Caco-2 (cell line): ENCODE measurements at places on chromosomes 16 and 17.
A peak's percentile ranks its signal among the peaks of the same experiment; 100 is the strongest.

GRCh38 chr16:52781005-52781630 is 234.2 kb upstream of the TOX3 start:
- H3K36me3 ChIP-seq: no peaks in the 10 kb centered on the region
- no peaks in the 10 kb centered on the region; the same call in 1 of the 2 replicates for H3K27me3 ChIP-seq
- no peak for DNase-seq
- H3K4me1 ChIP-seq: no peaks in the 10 kb centered on the region
- no peak overlapping the region for H3K4me3 ChIP-seq

- H3K27ac ChIP-seq: no peak overlapping the region
- H3K4me3 ChIP-seq: no peak overlapping the region
- no peak for DNase-seq
- H3K4me1 ChIP-seq: peaks cover 15% of the 10 kb centered on the region
- no peaks in the 10 kb centered on the region for H3K27me3 ChIP-seq
Observed at GRCh38 chr17:41178341-41178740, 320 bp upstream of the KRTAP4-2 start.

DNA sequence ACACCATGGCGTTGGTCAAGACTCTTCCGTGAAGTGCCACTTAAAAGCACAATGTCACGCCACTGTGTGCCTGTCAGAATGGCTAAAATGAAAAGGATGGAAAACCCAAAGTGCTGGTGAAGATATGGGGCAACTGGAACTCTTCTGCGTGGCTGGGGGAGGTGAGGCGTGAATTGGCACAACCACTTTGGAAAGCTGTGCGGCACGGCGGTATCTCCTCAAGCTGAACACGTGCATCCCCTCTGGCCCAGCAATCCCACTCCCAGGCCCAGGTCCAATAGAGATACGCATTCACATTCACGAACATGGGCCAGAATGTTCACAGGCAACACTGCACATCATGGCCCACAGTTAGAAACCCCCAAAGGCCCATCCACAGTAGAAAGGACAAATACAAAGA is 8.9 kb downstream of the DUSP3 start:
- H3K36me3 ChIP-seq: peaks cover 3% of the 10 kb centered on the region; the same call in 1 of the 2 replicates
- no peaks in the 10 kb centered on the region for H3K27me3 ChIP-seq
- no peak overlapping the region for H3K4me3 ChIP-seq

GRCh38 chr17:75895370-75896155 is 1.2 kb downstream of the TRIM65 start:
- peaks cover 21% of the 10 kb centered on the region for H3K4me1 ChIP-seq
- DNase-seq: no peak
- H3K4me3 ChIP-seq: peak overlapping the region; percentile 88
- no peaks in the 10 kb centered on the region for H3K27me3 ChIP-seq
- H3K27ac ChIP-seq: peak overlapping the region; percentile 94

DNA sequence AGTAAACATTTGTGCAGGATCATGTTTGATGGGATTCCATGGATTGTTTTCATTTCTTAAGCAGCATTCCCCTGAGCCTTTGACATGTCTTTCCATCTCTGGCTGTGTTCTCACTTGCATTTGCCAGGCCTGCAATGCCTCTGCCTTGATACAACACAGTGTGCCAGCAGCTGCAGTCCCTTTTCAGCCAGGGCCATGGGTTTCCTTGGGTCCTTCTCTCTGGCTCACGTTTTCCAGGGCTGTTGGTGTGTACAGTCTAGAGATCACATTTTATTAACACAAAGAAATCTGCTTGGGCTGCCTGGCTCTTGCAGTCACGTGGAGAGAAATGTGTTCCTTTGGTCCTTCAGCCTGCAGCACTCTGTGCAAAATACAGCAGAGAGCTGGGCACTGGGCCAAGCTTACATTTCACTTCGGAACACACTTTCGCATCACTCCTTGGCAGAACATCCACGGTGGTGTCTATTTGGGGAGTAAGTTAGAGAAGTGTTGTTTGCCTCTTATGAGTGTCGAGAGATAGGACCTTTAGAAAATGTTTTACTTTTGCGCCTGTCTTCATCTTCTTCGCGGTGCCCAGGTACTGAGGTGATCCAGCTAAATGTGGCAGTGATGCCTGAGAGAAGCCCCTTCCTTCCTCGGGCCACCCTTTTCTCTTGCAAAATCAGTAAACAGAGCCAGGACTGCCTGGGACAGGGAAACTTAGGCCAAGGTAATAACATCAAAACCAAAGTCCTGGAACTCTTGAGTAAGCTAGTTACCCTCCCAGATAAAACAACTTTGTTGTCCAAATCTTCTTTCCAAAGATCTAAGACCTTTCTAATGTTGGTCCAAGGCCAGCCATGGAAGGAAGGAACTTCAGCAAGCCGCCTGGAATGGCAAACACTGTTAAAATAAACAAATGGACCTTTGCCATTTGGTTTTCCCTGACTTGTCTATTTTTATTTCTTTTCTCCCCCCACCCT is 20.9 kb downstream of the HLF start:
- peaks cover 57% of the 10 kb centered on the region for H3K4me1 ChIP-seq
- H3K36me3 ChIP-seq: no peaks in the 10 kb centered on the region
- peak; percentile 79 for DNase-seq
- no peak overlapping the region for H3K4me3 ChIP-seq
- H3K27ac ChIP-seq: peak overlapping the region; percentile 86
